Activated CD8-positive, alpha-beta memory T cell treated with anti-CD3 and anti-CD28 coated beads, Interleukin-2, amount 10 ng/mL, durations not matched to agents 7 days and 5 days (primary cell): ENCODE measurements at places on chromosomes 1 and 21.

DNA sequence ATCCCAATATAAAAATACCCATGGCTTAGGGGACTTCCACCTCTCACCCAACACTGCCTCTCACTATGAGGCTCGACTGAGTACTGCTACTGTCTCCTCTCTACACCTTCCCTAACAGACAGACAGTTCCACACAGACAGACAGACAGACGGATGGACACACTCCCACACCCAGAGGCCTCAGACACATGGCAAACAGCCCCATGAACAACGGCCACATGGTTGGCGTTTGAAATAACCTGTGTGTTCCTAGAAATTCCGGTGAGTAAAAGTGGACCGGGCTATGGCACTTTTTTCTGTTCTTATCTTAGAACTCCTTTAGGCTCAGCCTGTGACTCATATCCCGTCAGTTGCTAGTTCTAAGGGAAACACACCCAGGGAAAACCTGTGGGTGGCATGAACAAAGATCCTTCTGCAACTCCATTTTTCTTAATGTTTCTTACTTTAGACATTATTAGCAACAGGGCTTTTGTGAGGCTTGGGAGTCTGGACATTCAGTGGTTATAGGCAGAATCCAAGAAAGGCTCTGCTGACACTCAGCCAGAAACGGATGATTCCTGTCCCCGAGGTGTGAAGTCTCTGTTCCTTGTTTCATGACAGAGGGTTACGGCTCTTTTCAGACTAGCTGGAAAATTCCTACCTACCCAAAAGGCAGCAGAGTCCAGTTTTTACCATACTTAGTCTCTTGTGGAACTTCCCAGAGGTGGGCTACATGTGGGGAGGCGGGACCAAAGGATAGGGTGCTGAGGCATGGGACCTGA, 90.5 kb upstream of the TLR5 start:
- H3K27ac ChIP-seq, result no peak overlapping the region
- no peak overlapping the region for H3K4me3 ChIP-seq
- H3K36me3 ChIP-seq, result no peaks in the 10 kb centered on the region
- H3K4me1 ChIP-seq, result no peaks in the 10 kb centered on the region

- H3K4me3 ChIP-seq, result no peak overlapping the region
- no peaks in the 10 kb centered on the region for H3K36me3 ChIP-seq
- no peak for DNase-seq
- no peaks in the 10 kb centered on the region for H3K27me3 ChIP-seq
- H3K27ac ChIP-seq, result no peak overlapping the region
Observed at GRCh38 chr1:14350197-14350596, 248.3 kb upstream of the KAZN start.

GRCh38 chr1:153428791-153429190, 12.5 kb downstream of the S100A7A start:
- H3K27ac ChIP-seq, result no peak overlapping the region
- DNase-seq, result no peak
- no peaks in the 10 kb centered on the region for H3K4me1 ChIP-seq
- peaks cover 20% of the 10 kb centered on the region for H3K27me3 ChIP-seq

DNA sequence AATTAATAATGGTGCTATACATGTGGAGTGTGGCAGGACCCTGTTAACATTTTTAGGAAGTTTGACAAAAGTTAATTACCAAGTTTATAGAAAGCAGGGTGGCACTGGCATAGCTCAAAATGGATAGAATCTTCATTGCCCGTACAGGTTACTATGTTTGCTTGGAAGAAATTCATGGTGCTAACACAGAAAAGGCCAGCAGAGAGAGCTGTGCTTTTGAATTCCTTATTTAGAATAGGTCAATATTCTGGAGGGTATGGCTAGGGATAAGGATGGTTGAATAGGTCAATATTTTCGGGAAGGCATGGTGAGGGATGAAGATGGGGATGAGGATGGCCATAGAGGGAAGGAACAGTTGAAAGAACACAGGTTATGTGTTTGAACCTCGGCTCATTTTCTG, 345.1 kb downstream of the LMO4 start:
- no peak overlapping the region for H3K27ac ChIP-seq
- H3K27me3 ChIP-seq, result no peaks in the 10 kb centered on the region
- no peak for DNase-seq
- no peaks in the 10 kb centered on the region for H3K4me1 ChIP-seq
- H3K4me3 ChIP-seq, result no peak overlapping the region

DNA sequence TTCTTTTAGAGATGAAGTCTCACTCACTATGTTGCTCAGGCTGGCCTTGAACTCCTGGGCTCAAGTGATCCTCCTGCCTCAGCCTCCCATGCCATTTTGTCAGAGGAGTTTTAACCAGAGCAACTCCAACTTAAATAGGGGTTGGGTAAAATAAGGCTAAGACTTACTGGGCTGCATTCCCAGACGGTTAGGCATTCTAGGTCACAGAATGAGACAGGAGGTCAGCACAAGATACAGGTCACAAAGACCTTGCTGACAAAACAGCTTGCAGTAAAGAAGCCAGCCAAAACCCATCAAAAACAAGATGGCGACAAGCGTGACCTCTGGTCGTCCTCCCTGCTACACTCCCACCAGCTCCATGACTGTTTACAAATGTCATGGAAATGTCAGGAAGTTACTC, 5.7 kb upstream of the DNAH14 start:
- no peak overlapping the region for H3K27ac ChIP-seq
- H3K4me3 ChIP-seq, result no peak overlapping the region
- H3K27me3 ChIP-seq, result peaks cover 28% of the 10 kb centered on the region
- no peaks in the 10 kb centered on the region for H3K36me3 ChIP-seq
- H3K4me1 ChIP-seq, result no peaks in the 10 kb centered on the region
